Stimulated activated CD8-positive, alpha-beta memory T cell treated with anti-CD3 and anti-CD28 coated beads, Interleukin-15, amount 100 ng/mL, for 48 hours (primary cell): ENCODE measurements at places on chromosomes 7 and 10.

DNA sequence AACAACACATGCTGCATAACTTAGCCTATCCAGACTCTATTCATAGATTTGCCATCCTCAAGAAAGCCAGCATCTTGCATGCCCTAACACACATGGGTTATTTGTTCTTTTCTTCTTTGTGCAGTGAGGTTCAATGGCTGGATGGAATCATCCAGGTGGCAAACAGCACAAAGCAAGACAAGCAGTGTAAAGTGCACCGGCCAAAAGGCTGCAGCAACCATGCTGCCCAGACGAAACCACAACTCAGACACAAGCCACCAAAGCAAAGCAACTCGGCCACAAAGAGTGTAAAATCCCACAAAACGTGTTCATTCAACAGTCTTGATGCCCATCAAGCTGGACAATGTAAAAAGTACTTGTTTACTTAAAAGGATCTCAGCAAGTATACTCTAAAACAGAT lies 76.9 kb downstream of the PIP4K2A start:
- no peak for DNase-seq

DNA sequence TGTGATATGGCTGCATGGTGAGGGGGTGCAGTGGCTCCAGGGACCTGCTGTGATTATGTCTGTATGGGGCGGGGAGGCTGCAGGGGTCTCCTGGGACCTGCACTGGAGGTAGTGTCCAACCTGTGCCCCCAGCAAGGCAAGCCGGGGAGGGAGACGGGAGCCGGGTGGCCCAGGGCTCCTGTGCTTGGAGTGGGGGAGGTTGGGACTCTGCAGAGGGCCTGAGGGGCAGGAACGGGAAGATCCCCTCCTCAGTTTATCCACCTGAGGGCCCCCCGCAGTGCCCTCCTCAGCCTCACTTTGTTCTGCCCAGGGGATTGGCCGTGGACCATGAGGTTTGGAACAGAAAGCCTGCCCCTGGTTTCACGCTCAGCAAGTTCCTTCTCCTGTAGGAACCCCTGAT lies 22.8 kb upstream of the PWWP2B start:
- no peak for DNase-seq

DNA sequence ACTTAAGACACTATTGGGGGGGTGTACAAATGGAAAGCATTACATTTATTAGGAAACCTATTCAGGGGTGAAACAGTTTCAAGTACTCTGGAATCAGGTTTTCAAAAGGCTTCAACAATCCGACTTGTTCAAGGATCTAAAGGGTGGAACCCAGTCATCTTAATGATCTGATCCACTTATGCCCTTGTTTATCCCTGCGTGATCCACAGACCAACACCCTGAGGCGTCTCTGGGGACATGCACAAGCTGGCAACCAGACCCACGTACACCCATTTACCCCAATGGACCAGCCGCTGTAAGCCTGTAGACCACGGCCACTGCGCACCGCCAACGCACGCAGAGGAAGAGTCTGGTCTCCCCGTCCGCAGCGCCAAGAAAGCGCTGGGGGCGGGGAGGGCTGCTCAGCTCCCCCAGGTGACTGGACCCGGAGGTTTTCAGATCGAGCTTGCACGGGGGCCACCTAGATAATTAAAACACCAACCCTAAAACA lies 13.4 kb downstream of the HNRNPF start:
- peak; percentile 32 for DNase-seq

GRCh38 chr10:33125522-33126517 lies 167.8 kb upstream of the ITGB1 start:
- no peak for DNase-seq

DNA sequence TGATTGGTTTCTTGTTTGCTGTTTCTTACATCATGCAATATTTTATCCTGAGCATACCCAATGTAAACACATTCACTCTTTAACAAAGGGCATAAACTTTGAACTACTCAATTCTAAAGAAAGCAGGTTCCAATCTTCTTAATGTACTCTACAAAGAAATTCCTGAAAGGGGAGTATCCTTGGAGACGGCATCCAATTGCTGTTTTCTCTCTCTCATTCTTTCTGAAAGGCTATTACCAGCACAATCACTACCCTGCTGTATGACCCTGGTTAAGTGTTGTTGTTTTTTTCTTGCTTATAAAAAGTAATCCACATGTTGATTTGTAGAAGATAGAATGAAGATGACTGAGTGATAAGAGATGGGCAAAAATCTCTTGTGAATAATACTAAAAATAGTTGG lies 176.0 kb downstream of the ZNF365 start:
- DNase-seq, result no peak

DNA sequence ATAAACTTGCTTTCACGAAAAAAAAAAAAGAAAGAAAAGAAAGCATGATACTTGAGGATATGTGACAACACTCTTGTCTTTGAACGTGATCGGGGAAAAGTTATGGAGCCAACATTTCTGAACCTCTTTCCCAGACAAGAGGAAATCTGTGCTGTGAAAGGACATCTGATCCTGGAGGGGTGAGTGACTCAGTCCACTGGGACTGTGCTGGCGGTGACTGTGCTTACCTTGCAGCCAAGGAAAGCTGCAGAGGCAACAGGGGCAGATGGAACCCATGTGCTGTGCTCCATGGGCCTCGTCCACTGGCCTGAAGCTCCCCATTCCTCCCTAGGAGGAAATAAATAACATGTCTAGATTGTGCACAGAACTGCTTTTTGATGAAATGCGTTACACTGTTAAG lies 116.5 kb upstream of the RAB11FIP2 start:
- DNase-seq, result no peak

DNA sequence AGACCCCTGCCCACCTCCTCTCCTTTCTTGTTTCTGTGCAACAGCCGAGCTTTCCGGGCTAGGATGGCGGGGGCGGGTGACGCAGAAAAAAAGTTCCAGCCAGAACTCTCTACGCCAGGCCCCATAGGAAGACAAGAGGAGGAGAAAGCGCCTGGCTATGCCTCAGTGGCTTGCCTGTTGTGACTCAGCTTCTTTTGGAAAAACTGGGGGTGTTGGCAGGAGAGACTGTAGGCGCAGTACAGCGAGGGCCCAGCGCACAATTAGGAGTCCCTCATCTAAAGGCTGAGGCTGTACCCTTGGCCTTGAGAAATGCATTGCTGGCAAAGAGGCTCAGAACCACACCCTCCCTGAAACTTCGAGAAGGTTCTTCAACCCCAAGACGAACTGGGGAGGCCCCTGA lies 28.0 kb upstream of the KPNA7 start:
- no peak for DNase-seq

- no peak for DNase-seq
These were observed 18.0 kb downstream of the NEBL start for GRCh38 chr10:20879136-20879535.

GRCh38 chr7:121352323-121352722 lies 23.5 kb downstream of the WNT16 start:
- DNase-seq, result no peak

DNA sequence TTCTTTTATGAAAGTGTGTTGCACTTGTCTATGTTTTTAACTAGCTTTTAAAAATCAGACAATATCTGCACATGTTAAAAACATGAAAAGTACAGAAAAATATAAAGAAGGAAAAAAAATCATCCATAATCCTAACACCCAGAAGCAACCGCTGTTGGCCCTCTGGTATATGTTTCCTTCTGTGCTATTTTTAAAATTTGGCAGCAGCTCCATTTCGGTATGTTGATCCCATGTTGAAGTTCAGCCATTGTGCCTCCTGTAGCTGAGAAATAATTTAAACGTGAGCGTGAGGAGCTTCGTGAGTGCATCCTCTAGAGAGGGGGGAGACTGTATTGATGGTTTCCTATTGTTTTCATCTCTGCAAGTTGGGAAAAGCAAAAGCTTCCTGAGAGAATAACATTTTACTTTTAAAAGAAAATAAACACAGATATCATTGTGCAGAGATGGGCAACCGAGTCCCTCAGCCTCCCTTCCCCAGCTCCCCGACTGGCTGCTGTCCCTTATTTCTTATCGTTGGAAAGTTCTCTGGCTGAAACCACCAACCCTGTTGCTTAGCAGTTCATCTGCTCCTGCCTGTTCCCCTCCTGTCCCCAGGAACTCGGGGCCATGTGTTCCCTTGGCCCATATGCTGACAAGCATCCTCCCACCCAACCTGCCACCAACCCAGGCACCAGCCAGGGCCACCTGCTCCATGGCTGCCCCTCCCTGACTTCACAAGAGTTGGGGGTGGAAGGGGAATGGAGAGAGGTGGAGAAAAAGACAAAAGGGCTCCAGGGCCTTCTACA lies 499.1 kb upstream of the PODXL start:
- no peak for DNase-seq

- DNase-seq, result no peak
These were observed 28.0 kb downstream of the RSU1 start for GRCh38 chr10:16789261-16789660.

GRCh38 chr7:23462846-23463245 lies 7.4 kb downstream of the IGF2BP3 start:
- DNase-seq, result no peak

- DNase-seq, result no peak
These were observed 77.5 kb upstream of the KMT2E start for GRCh38 chr7:104936546-104936945.

- DNase-seq, result no peak
These were observed 285.6 kb upstream of the POM121L12 start for GRCh38 chr7:52749880-52750279.

GRCh38 chr10:70296406-70296899 lies 12.6 kb upstream of the NPFFR1 start:
- DNase-seq, result no peak

- no peak for DNase-seq
These were observed 26.4 kb downstream of the RPS24 start for GRCh38 chr10:78059906-78060702.

- DNase-seq, result no peak
These were observed 138.3 kb downstream of the DNAJB6 start for GRCh38 chr7:157475095-157475494.

- DNase-seq, result no peak
These were observed 118.7 kb downstream of the EXOC4 start for GRCh38 chr7:133371616-133372015.

DNA sequence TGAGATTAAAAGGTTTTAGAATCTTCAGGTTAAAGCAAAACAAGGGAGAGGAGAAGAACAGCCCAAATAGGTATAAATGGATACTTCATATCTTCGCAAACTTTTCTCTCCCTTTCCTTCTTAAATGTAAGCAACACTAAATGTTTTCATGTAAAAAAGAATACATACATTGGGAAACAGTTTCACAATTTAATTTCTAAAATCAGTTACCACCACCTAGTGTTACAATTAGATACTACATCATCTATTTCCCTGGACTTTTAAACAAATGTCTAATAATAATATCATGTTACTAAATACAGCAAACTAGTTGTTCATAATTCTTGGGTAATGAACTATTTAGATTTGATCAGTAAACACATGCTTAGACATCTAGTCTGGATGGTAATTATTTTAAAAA lies 35.8 kb downstream of the MINDY3 start:
- no peak for DNase-seq

- DNase-seq, result no peak
These were observed 10.1 kb downstream of the FZD9 start for GRCh38 chr7:73443548-73444255.

- no peak for DNase-seq
These were observed 71.3 kb downstream of the MYOF start for GRCh38 chr10:93410697-93411348.

DNA sequence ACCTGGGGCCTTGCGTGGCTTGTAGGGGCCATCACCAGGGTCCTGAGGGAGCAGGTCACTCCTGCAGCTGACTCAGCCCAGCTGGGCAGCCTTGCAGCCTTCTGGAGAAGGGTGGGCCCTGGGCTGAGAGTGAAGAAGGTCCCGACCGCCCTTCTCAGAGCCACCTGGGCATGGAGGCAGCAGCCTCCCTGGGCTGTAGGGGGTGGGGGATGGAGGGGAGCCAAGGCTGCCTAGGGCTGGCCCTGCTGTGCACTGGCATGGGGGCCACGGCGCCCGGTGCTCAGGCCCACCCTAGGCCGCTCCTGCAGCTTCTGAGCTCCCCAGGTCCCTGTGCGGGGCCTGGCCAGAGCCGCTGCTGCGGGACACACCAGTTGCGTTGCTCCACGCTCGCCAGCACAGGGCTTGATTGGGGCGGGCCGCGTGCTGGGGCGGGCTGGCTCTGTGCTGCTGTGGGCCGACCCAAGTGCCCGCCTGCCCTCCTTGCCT lies 63.6 kb upstream of the NKX6-2 start:
- no peak for DNase-seq

DNA sequence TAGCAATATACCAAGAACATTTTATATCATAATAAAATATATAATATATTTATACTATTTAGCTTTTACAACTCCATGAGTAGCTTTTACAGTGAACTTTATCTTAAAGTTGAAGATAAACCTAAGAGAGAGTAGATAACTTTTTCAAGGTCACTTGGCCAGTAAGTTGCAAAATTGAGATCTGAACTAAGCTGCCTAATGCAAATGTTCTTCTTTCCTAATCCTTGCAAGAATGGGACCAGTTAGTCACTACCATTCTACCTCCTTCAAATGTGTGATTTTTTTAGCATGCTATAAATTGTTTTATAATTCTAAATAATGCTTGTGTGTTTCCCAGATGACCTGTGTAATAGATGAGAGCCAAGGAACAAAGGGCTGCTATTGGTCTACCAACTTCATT lies 47.8 kb downstream of the CH25H start:
- DNase-seq, result no peak

DNA sequence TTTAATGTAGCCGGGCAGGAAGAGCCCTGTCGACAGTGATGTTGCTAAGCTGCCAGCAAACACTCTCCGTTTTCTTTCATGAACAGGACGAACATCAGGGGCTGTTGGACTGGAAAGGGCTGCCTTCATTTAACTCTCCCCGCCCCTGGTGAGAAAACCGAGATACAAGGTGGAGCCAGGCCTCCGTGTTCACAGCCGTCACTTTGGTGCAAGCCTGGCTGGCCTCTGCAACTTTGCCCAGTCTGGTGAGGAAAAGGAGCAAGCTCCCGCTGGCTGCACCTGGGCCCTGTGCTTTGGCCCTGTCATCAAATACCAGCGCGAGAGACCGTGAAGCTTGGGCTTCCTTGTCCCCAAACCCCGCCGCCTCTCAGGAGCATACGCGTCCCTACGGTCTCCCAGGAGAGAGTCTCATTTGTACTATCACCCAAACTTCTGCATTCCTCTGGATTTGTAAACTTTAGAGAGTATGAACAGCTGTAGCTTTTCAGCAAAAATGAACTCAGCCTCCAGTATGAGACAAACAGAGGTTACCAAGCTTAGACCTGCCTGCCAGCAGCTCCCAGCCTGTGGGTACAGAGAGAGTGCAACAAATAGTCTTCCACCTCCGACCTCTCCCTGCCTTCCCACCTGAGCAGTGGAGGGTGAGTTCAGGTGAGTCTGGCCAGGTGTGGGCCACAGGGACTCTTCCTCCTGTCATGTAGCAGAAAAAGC lies 445.3 kb upstream of the MGMT start:
- DNase-seq, result no peak

GRCh38 chr10:510415-510881 lies 179.0 kb downstream of the DIP2C start:
- no peak for DNase-seq

DNA sequence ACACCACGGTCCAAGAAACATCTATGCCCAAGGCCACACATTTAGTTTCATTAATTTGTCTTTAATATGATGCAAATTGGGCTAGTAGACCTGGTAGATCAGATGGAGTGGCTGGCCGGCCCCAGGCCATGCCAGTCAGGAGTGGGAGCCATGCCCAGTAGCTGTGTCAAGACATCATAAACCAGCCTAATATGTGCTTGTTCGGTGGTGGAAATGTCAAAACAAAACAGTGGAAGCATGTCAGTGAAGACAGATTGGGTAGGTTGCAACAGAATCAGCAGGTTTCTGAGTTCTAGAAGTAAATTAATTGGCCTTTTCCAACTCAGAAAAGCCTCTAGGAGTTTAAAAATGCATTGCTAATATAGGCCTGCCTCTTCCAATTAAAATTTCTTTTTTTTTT lies 124.7 kb downstream of the NRP1 start:
- DNase-seq, result no peak
